ENCODE measurements at places on chromosomes 5 and 9. TPM values are rescaled to one million over a fixed set of nuclear protein-coding genes. Genes with fewer than 3 reads are reported as not detected.
A peak's percentile ranks its signal among the peaks of the same experiment; 100 is the strongest.

EXOSC2 gene
- 33.8 TPM for total RNA-seq

GRCh38 chr9:34343090-34343489, 13.7 kb downstream of the NUDT2 start:
- DNase-seq = no peak

DNA sequence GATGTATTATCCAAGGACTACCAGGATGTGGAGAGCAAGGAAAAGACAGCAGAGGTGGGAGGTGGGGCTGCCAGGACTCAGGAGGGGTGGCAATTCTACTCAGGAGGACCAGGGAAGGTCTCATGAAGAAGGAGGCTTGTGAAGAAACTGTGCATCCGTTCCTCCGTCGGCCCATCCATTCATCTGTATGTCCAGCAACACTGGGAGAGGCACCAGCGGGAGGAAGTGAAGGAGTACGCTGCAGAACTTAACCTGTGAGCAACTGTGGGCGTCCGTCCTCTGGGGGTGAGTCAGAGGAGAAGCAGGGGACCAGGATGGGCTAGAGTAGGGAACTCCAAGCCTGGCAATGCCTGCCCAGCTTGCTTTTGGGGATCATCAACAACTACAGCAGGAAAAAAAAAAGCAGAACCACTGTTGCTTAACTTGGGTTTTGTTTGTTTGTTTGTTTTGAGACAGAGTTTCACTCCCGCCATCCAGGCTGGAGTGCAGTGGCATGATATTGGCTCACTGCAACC, 47.3 kb upstream of the NEURL1B start:
- no peak for DNase-seq

GRCh38 chr5:55421074-55421529, 113.3 kb downstream of the MTREX start:
- no peak for DNase-seq

GRCh38 chr5:94159144-94159543, 417.7 kb upstream of the POU5F2 start:
- DNase-seq = no peak

GRCh38 chr5:125257057-125257972, 510.9 kb upstream of the ZNF608 start:
- DNase-seq = no peak

DNA sequence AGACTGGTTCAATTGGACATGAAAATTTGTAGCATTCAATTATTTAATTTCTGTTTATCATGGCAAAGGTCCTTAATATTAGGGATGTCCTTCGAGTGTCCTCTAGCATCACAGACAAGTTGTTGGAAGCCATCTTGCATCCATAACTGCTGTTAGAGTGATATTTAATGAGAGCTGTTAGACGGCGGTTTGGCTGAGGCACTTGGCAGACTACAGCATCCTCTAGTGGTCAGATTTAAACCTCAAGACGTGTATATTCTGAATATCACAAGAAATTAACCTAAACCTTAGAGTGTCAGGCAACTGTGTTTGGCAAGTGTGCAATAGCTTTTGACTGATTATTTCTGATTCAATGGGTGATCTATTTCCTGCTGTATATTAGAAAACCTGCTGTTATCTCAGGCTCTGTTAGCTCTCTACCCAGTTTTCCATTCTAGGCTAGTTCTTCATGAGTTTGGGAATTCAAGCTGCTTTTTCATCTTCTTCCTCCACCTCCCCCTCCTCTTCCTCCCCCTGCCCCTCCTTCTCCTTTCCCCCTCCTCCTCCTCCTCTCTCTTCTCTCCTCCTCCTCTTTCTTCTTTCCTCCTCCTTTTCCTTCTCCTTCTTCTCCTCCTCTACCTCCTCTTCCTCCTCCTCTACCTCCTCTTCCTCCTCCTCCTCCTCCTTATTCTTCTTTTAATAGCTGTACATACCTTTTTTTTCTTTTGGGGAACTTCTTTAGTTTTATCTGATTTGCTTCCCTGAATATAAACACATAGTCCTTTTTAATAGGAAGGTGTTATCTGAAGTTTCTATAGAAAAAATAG, 8.6 kb downstream of the SPINK1 start:
- DNase-seq = peak; percentile 49

DNA sequence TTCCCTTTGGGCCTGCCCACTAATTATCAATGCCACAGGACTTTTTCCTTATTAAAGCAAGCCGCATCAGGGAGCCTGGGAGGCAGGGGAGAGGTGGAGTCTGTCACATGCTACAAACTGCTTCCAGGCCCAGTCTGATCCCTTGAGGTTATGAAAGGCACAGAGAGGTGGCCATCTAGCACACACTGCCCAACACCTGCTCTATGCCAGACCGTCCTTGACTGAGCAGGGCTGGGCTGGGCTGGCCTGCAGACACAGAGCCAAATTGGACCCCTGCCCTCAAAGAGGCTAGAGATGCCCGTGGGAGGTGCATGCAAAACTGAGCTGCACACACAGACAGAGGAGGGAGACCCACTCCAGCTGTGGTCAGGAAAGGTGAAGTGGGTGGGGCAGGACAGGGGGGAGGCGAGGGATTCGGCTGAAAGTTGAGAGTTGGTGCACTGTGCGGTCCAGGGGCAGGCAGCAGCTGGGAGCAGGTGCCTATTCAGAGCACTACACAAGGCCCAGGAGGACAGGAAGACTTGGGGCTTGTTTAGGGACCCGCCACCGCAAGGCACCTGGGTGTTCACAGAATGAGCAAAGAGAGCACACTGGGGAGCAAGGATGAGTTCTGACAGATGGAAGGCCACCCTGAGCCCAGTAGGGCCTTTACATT, 36.4 kb upstream of the TCF7 start:
- peak; percentile 48 for DNase-seq

RASGEF1C gene
- not detected for total RNA-seq

GRCh38 chr9:21624675-21625644, 142.8 kb upstream of the IFNE start:
- DNase-seq = no peak

GRCh38 chr5:139514486-139514856, 31.9 kb upstream of the STING1 start:
- no peak for DNase-seq

- no peak for DNase-seq
These were observed 260.4 kb downstream of the GABRB2 start for GRCh38 chr5:161286066-161286655.

- no peak for DNase-seq
These were observed 128.5 kb upstream of the LPCAT1 start for GRCh38 chr5:1651971-1652872.

DNA sequence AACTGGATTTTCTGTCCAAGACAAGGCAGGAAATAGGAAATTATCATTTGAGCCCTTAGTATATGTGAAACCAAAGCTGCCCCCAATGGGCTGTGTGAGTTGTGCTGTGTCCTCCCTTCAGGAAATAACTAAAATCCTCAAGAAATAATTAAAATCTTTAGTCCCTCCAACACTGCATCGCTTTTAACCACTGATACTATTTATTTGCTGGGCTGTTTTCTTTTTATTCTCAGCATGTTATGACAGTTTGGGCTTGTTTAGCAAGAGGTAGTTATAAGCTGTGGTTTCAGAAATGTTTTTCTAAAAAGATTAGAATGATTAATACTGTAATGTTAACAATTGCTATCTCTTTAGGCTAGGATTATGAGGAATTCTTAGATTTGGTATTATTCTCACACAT, 187.0 kb upstream of the KCNN2 start:
- no peak for DNase-seq

DNA sequence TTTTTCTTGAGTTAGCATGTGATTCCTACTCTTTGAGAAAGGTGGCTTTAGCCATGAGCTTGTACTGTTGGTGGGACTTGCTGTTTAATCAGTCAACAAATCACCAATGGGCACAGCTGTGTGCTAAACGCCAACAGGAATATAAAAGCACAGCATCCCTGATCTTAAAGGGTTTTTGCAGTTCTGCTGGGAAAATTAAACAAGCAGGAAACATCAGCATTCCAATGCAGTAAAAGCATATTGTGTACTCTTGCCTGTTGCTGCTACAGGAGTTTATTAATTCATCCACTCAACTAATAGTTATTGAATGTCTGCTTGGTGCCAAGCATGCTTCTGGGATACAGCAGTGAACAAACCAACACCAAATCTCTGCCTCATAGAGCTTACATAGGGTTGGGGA, 27.4 kb upstream of the F2RL1 start:
- DNase-seq = no peak

ZNF462 gene
- total RNA-seq = 31.4 TPM

- no peak for DNase-seq
These were observed 52.2 kb downstream of the ABHD17B start for GRCh38 chr9:71858812-71859211.

DNA sequence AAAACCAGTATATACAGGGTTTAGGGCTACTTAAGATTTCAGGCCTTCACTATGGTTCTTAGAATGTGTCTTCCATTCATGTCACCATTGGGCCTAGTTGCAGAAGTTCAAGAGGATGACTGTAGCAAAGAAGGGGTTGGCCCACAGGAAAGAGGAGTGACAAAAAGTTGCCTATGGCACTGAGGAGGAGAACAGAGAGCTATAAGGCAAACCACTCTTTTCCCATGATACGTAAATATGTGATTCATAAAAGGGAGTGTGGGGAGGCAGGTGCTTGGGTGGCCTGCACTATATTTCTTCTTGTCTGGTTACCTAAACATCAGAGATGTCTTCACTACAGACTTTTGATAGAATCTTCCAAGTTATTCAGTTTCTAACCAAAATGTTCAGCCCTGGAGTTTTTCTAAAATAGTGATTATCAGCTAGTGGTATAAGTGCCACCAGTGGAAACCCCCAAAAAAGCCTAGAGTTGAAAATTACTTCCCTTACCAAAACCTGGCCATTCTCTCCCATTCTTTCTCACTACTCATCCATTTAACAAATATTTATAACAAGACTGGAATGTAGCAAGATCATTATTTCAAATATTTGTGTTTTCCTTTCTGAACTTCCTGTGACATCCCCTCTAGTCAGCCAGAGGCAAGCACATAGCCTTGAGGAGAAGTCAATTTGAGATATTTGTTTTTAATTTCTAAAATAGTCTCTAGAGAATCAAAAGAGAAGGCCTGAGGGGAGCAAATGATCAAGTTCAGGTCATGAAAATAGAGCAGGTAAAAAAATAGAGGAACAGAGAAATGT, 367.4 kb downstream of the EFNA5 start:
- no peak for DNase-seq

GRCh38 chr5:1950708-1951103, 68.0 kb upstream of the IRX4 start:
- DNase-seq = no peak

- no peak for DNase-seq
These were observed 7.3 kb downstream of the COL5A1 start for GRCh38 chr9:134648701-134649530.

- DNase-seq = no peak
These were observed 257.9 kb upstream of the ADAMTS16 start for GRCh38 chr5:4882186-4882585.

DNA sequence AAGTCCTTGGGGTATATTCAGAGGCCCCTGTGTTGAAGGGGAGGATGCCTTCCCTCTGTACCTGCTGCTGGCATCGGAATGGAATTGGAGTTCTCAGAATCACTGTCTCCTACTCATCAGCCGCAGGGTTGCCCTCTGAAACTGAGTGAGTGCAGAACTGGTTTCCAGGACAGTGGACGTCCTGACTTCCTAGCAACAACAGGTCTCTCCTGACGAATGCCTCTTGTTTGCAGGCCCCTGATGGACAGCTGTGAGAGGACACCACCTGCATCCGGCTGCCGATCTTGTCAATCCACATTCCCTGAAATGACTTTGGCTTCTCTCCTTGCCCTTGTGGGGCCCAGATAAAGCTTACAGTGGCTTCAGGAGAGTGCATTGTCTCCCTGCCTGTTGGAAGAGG, 274.5 kb downstream of the NSG2 start:
- no peak for DNase-seq

KCNIP1 gene
- total RNA-seq = not detected

SV2C gene
- total RNA-seq = not detected

- no peak for DNase-seq
These were observed 78.4 kb downstream of the MAP1B start for GRCh38 chr5:72185496-72186329.

PCDHA7 gene
- total RNA-seq = 1.2 TPM

DNA sequence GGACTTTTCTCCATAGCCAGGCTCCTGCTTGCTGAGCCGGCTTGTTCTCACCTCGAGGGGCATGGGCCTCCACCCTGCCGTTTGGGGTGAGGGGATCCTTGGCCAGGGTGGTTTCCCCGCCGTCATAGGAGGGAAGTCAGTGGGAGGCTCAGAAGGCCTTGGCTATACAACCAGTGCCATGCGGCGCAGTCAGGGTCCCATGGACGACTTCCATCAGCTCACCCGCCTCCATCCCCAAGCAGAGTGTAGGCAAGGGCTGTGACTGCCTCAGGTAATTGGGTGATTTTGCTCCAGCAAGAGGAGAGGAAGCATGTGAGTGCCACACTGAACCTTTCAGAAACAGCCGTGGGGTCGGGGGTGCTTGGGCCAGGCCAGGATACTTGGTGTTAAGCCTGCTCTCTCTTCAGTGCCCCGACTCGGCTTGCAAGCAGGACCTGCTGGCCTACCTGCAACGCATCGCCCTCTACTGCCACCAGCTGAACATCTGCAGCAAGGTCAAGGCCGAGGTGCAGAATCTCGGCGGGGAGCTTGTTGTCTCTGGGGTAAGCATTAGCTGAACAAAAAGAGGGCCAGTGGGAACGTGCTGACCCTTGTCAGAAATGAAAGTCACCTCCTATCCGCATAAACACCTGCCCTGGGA, 57.2 kb upstream of the LRRTM2 start:
- DNase-seq = no peak

GRCh38 chr9:77952635-77953328, 78.8 kb downstream of the GNAQ start:
- DNase-seq = no peak

- DNase-seq = no peak
These were observed 116.8 kb upstream of the SPRY4 start for GRCh38 chr5:142441616-142442015.

TXN gene
- total RNA-seq = 136 TPM

GABRP gene
- not detected for total RNA-seq

PCDHGB4 gene
- total RNA-seq = 1.7 TPM

GRCh38 chr5:149845601-149846000, 99.0 kb downstream of the PDE6A start:
- no peak for DNase-seq

DNA sequence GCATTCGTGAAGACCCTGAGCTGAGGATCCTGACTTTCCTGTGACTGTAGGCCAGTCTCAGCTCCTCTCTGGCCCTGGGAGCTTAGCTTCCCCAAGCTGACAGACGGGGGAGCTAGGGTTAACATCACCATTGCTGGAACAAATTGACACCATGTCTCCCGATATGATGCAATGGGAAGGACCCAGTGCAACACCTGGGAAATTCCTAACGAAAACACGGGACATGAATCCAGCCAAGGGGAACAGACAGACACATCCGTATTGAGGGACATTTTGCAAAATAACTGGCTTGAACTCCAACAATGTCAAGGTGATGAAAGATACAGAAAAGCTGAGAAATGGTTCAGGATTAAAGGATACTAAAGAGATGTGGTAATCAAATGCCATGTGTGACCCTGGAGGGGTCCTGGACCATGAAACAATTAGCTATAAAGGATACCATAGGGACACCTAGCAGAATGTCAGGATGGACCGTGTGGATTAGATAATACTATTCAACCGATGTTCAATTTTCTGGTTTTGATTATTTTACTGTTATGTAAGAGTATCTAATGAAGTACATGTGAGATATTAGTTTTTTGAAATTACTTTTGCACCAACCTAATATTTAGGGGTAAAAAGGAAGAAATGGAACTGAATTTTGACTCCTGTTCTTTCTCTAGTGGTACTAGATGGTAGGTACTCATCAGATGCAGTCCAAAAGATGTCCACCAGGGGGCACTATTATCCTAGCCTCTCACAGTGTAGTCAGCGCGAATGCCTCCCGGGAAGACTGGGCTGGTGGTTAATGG, 52.7 kb downstream of the NDST1 start:
- peak; percentile 91 for DNase-seq

Measured in Peyer's patch (tissue), 4 donors.